ENCODE measurements at places on chromosomes 12 and 14.

DNA sequence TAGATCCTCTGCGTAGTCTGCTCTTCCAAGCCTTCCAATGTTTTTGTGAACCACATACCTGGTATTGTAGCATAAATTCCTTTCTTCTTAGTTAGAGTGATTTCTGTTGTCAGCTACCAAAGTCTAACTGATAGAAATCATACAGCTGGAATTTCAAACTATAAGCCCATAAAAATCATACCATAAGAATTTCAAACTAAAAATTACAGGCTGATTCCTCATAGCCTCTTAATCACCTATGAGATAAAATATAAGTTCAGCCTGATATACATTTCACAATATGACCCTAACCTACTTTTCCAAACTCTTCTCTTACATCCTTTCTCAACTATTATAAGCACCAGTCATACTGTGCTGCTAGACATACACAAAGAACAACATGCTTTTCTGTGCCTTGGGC lies 64.8 kb downstream of the PTHLH start:
- DNase-seq: no peak

DNA sequence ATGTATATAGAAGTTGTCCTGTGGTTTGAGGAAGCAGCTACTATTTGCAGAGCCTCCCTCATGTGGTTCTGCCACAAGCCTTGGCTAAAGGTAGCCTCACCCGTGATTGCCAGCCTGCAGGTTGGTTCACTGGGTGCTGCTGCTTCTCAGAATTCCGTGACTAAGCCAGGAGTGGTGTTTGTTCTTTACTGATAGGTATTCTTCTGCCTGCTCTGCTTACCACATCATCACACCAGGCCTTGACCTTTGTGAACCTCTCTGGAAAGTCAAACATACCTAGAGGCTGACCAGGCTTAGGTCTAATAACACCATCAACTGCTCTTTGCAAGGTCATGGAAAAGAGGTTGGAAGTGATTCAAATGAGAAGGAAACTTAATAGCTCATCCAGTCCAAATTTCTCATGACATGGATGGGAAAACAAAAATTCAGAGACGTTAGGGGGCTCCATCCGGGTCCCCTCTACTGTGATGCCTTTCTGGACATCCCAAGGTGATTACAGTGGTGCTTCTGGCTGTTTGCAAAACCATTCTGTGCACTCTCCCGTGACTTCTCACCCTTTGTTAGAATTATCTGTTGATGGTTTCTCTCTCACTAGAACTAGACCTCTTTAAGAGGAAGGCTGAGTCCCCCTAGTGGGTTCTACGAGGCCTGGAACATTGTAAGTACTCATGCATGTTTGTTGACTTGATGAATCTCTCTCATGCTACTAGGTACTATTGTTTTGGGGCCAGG lies 8.5 kb upstream of the SOCS2 start:
- no peak for DNase-seq

DNA sequence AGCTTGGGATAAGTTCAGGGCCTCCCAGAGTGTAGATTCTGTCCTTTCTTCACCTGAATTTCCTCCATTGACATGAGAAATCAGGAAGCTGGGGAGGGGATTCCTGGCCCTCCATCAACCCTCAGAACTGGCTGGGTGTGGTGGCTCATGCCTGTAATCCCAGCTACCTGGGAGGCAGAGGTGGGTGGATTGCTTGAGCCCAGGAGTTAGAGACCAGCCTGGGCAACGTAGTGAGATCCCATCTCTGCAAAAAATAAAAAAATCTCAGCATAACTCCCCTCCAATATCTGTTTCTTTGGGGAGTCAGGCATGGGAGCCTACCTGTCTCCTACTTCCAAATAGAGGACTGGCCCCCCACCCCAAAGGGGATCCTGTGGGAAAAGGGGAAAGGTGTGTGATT lies 59.8 kb upstream of the TBX3 start:
- no peak for DNase-seq

DNA sequence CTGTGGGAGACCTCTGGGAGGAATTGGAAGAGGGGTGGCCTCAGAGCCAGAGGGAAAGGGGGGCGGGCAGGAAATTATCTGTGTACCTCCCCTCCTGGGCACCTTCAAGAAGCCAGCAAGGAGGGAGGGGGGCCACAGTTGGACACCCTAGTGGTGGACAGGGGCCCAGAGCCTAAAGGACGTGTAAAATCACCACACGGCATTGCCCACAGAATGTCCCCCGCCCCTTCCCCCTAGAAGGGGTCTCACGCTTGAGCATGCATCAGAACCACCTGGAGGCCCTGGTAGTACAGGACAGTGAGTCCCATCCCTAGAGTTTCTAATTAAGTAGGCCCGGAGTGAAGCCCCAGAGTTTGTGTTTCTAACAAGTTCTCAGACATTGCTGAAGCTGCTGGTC lies 8.2 kb downstream of the ENDOU start:
- no peak for DNase-seq

DNA sequence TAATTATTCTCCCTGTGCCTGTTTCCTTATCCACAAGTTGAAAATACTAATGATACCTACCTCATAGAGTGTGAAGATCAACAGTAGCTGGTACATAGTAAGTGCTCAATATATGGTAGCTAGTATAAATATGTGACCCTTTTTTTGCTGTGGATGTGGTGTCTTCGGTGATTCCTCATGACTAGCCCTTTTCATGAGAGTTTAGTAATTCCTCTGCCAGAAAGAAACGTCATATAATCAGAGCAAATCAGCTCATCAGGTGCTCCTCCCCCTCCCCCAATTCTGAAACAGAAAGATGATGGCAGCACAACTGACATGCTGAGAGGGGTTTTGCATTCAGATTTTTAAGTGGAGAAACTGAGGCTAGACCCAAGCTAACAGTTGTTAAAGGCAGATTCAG lies 210.8 kb downstream of the SLC41A2 start:
- DNase-seq: no peak

DNA sequence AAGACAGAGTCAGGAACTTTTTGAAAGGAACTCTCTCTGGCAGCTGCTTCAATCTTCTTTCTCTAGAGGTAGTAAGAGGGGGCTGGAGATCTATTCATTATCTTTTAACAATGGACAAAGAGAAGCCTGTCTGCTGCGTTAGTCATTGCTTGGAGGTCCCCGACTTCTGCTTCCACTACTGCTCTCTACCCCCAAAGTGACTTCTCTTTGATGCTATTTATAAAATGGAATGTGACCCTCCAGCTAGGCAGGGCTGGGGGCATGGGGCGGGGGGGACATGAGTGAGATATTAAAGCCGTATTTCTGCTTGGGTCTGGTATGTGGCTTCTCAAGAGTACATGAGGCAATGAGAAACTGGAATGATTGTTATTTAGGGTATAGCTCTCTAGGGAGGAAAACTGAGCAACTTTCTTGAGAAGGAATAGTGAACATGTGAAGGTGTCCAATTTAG lies 41.4 kb upstream of the NUDT4 start:
- DNase-seq: no peak

GRCh38 chr12:124613151-124613585 lies 45.8 kb upstream of the NCOR2 start:
- DNase-seq: no peak

DNA sequence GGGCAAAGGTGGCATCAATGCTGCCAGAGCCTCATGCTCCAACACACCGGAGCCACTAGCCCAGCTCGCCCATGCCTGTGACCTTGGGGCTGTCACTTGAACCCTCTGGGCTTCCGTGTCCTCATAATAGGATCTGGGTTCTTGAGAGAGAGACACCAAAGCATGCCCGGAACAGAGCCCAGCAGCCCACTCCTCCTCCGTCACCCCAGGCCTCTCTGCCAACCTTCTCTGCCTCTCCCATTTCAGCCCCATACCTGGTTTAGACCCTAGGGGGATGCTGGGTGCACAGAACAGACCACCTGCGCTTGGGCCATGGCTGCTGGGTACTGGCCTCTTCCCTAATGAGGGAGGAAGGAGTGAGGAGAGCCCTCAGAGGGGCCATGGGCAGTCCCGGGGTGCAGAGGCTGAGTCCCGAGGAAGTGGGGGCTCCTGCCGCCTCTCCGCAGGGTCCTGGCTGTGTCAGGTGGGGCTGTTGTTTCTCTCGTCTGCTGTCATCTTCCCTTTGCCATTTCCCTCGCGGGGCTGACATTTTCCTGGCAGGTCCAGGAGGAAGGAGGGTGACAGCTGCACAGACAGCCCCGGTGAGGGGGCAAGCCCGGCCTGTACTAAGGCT lies 172.4 kb upstream of the RTL1 start:
- no peak for DNase-seq

DNA sequence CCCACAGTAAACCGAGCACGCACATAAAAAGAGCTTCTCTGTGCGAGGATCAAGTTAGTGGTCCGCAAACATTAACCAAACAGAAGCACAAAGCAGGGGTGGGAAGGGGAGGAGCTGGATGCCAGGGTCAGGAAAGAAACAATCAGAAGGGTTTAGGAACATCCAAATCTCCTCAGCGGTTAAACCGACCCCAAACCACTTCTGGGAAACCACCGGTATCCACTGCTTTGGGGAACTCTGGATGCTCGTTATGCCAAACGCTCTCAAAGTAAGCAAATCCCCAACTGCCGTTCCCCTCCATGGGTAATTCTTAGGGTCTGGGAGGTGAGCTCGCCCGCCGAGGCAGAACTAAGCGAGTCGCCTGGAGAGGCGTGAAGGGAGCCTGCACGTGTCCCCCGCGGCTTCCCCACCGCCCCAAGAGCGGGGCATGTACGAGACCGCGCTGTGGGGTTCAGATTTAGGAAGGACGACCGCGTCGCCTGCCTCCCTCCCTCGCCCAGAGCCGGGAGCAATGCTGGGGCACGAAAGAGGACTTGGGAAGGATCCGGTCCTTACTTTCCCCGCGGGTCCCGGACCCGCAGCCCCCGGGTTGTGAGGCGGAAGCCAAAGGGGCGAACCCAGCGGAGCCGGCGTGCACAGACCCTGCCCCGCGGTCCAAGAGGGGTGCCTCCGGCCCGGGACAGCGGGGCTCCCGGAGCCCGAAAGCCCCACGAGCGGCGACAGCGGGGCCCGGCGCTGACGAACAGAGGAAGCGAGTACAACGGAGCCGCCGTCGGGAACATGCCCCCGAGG lies 711 bp downstream of the SBNO1 start:
- peak; percentile 17 for DNase-seq
